Retina (tissue), 1 donor: ENCODE measurements at places on chromosomes 13 and 19.

DNA sequence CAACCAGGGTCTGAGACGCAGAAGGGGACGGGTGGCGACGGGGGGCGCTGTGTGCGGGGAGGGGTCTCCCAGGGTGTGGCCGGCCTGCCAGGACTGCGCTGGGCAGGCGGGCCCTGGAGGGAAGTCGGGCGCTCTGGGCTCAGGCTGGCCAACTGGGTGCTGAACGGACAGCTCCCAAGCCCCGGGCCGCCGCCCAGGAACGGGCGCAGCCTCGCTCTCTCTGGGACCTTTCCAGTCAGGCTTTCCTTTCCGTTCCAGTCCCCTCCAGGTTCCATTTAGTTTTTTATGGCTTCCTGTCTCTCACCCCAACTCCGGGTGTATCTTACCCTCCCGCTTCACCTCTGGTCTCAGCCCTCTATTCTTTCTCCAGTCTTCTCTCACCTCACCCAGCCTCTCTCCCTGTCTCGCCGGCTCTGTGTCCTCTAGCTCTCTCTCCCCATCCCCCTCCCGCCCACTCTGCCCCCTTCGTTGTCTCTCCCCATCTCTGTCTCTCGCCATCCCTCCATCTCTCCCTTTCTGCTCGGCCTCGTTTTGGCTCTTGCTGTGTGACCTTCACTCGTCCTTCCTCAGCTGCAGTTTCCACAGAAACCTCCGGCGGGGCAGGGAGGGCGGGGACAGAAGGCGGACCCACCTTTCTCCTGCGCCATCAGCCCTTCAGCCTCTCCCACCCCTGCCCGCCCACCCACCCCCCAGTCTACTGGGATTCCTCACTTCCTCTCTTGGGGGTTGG lies 3.3 kb upstream of the ATP1A3 start:
- peak; percentile 75 for DNase-seq

GRCh38 chr13:77853703-77854102 lies 64.9 kb downstream of the EDNRB start:
- peak; percentile 66 for DNase-seq

DNA sequence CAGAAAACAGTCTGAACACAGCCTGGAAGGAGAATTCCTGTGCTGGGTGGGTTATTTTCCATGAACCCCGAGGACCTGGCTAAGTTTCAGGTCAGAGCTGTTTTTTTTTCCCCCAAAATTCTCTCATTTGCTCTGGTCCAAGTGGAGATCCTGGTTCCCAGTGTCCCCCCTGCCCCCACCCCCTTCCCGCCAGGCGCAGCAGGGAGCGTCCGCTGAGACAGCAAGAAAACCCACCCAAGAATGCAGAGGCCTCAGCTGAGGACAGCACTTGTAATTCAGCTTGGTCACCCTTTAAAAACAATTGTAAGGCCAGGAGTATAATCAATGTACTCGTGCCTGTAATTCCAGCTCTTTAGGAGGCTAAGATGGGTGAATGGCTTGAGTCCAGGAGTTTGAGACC lies 11.4 kb upstream of the TSPAN16 start:
- DNase-seq, result no peak

- DNase-seq, result no peak
Measured at GRCh38 chr19:47505506-47505905, 9.4 kb downstream of the NAPA start.

GRCh38 chr19:1397838-1398237 lies 3.5 kb downstream of the GAMT start:
- no peak for DNase-seq

DNA sequence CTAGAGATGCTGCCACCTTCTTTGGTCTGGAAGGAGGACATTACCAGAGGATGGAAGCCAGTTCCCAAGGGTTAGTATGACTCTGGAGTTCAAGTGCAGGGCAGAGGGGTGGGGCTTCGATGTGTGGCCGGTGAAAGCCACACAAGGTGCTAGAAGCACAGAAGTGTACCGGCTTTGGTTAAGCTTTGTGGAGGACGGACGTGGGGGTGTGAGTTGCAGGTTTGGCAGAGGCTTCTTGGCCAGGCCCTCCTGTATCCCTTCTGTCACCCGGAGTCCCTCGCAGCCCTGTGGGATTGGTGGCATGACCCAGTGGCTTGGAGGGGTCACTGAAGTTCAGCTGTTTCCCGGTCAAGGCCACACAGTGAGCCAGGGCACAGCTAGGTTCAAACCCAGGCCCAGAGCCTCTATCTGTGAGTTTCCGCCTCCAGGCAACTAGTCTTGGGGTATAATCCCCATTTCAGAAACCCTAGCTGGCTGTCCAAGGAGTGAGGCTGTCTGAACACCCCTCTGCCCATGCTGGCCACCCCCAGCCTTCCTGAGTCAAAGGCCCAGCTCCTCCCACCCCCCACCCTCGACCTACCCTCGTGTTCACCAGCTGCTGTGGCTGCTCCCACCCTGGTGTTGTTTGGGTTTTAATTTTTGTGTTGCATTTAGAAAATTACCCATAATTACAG lies 4.6 kb upstream of the SSBP4 start:
- DNase-seq, result peak; percentile 60

GRCh38 chr19:799076-799881 lies 2.0 kb downstream of the PTBP1 start:
- peak; percentile 53 for DNase-seq

DNA sequence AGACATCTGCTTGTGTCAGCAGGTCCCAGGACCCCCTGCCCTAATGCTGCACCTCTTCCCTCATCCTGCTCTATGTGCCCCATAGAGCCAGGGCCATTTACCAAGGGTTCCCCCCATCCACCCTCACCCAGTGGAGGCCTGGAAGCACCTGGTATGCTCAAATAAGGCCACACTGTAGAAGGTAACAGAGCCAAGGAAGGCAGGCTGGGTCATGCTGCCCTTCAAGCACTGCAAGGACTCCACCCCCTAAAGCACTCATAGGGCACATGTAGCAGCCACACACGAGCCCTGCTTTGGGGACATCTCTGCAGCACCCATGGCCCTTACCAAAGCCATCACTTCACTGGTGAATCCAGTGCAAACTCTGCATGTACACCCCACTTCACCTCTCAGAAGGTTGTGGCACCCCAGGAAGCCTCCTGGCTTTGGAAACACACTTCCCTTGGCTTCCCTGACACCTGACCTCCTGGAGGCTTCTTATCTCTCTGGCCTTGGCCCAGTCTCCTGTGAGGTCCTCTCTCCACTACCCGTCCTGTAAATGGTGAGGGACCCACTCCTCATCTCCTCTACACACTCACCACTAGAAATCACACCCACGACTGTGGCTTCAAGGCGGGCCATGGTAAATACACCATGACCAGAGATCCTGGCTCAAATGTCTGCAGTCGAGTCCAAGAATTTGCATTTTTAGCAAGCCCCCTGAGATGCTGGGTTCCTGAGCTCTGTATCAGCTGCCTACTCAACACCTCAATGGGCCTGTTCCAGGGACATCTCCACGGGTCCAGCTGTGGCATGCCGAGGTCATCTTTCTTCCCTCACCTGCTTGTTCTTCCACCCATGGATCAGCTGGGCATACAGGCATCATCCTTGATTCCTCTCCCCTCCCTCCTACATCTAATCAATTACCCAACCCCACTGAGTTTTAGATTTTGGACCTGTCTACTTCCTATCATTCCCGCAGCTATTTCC lies 80.9 kb upstream of the DOCK9 start:
- no peak for DNase-seq

GRCh38 chr19:14577264-14577663 lies 5.4 kb upstream of the NDUFB7 start:
- no peak for DNase-seq

DNA sequence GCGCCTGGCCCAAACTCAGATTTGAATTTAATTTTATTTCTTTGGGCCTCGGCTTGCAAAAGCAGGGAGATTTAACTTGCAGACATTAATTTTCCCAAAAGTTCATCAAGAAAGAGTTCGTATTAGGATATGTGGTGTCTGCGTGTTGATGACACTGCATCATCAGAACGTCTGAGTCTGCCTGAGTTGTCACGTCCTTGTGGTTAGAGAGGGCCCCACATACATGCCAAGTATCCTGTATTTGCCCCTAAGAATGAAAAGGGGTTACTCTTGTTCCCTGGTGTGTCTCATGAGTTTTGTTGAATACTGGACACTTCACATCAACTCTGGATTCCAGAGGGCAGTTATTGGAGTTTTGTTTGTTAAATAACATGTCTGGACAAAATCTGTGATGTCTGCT lies 5.6 kb upstream of the TEX29 start:
- DNase-seq, result no peak
